Foreskin fibroblast (primary cell): ENCODE measurements at places on chromosomes 3 and 15.
A peak's percentile ranks its signal among the peaks of the same experiment; 100 is the strongest.

DNA sequence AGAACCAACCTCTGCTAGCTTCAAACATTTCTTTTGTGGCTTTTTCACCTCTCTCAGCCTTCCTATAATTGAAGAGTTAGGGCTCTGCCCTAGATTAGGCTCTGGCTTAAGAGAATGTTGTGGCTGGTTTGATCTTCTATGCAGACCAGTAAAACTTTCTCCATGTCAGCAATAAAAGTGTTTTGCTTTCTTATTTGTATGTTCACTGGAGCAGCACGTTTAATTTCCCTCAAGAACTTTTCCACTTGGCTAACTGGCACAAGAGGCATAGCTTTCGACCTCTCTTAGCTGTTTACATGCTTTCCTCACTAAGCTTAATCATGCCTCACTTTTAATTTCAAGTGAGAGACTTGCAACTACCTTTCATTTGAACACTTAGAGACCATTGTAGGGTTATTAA, 964.7 kb downstream of the ROBO2 start:
- no peak for DNase-seq

DNA sequence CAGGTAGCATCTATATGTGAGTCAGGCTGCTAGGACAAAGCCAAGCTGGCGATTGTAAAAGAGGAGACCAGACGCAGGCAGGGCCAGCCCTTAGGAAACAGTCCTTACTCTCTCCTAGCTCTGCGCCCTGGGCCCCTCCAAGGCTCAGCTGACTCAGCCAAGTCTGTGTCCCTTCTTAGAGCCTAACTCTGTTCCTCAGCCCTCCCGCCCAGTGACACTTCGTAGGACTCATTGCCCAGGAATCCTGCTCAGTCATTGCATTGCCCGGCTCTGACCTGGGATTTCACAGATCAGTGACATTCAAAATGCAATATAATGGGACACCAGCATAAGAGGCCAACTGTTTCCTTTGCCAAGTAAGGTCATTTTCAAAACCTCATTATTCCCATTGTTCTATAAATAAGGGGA, 244.2 kb downstream of the TLE3 start:
- DNase-seq, result peak; percentile 67

- no peak for DNase-seq
These were observed 332.2 kb upstream of the GOLIM4 start for GRCh38 chr3:168427835-168428475.

GRCh38 chr3:172438186-172438585, 10.1 kb downstream of the GHSR start:
- no peak for DNase-seq
